ENCODE measurements at places on chromosomes 7 and 10. TPM values are rescaled to one million over a fixed set of nuclear protein-coding genes. Genes with fewer than 3 reads are reported as not detected.

The AHR gene
- total RNA-seq = 41.8 TPM

The PWWP2B gene
- 25.2 TPM for total RNA-seq

The SCIN gene
- total RNA-seq = 14.7 TPM

The PLCE1 gene
- 0.55 TPM for total RNA-seq

The H2BK1 gene
- not detected for total RNA-seq

The CRCP gene
- total RNA-seq = 34.2 TPM

The PNLIP gene
- total RNA-seq = not detected

The NDUFA5 gene
- total RNA-seq = 31.6 TPM

The GIMAP7 gene
- not detected for total RNA-seq

The ZPBP gene
- 0.13 TPM for total RNA-seq

The MYH16 gene
- total RNA-seq = 0.89 TPM

The GNAT3 gene
- total RNA-seq = not detected

The FAM241B gene
- 10.3 TPM for total RNA-seq
